ENCODE measurements at places on chromosomes 3 and 15.

GRCh38 chr3:123328851-123329635, 119.8 kb downstream of the ADCY5 start:
- no peak for DNase-seq

GRCh38 chr15:43230640-43231115, 9.9 kb upstream of the EPB42 start:
- no peak for DNase-seq

GRCh38 chr3:27391796-27392195, 22.6 kb upstream of the NEK10 start:
- no peak for DNase-seq

GRCh38 chr3:46671541-46672348, 21.7 kb downstream of the ALS2CL start:
- DNase-seq, result no peak

GRCh38 chr3:130379274-130379673, 33.8 kb downstream of the COL6A5 start:
- no peak for DNase-seq

All from SHP77 treated with DMSO at 0.1 percent for 48 hours (cell line).